ENCODE measurements at places on chromosomes 5 and 9.

DNA sequence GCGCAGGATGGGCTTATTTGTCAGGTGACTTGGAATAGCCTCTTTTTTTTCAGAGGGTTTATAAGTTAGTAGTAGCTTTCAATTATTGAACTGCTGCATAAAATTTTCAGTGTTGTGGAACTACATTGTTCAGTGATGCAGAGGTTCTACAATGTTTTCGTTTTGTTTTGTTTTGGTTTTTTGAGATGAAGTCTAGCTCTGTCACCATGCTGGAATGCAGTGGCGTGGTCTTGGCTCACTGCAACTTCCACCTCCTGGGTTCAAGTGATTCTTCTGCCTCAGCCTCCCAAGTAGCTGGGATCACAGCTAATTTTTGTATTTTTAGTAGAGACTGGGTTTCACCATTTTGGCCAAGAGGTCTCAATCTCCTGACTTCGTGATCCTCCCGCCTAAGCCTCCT lies 22.0 kb downstream of the NUP188 start:
- DNase-seq = no peak

- DNase-seq = no peak
Observed at GRCh38 chr5:169923988-169924387, 56.3 kb downstream of the INSYN2B start.

DNA sequence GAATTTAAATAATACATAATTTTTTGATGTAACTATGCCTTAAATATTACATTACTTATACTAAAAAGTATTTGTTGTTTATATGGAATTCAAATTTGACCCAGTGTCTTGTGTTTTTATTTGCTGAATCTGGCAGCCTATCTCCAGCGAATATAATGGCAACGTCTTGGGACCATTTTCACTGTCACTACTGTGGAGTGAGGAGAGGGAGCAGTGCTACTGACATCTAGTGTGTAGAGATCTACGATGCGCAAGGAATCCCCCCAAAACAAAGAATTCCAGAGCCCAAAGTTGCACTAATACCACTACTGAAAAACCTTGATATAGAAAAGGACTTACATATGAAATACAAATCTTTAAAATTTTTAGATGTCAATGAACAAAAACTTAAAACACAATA lies 314.4 kb downstream of the DRD1 start:
- no peak for DNase-seq

GRCh38 chr9:12954441-12954840 lies 179.6 kb downstream of the LURAP1L start:
- DNase-seq = no peak

DNA sequence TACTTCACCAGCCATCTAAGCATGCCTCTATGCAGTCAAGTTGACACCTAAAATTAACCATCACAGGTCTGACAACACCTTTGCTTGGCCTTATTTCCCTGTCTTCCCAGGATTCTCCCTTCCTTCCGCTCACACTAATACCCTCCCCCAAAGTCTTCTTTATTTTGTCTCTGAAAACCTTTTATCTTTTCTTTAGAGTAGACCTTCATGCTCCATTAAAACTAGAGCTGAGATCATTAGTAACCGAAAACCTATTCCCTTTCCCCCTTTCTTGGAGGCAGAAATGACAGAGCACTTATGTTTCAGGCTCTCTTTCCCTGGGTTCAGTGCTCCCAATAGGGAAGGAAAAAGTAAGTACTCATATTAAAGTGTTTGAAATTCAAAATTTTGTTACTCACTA lies 423.8 kb downstream of the YTHDC2 start:
- DNase-seq = no peak

DNA sequence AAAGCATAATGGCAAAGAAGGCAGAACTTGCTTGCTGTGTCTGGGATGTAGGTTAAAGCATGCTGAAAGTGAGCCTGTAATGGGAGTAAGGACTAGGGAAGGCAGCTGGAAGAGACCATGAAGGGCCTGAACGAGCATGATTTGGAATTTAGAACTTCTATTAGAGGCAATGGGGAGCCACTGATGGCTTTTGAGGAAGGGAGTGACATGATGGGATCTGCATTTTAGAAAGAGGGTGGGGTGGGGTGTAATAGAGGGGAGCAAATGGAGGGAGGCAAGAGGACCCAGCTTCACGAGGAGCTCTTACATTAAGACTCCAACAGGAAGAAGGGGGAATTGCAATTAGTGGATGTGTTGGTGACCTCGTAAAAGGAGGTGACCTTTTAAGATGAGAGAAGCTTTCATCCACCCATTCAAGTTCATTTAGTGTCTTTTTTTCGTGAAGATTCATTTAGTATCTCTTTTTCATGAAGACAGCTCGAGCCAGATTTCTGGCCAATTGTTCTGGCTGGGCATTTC lies 13.6 kb upstream of the GABRP start:
- DNase-seq = no peak

- DNase-seq = no peak
Observed at GRCh38 chr5:62343428-62343827, 37.4 kb downstream of the KIF2A start.

- no peak for DNase-seq
Observed at GRCh38 chr5:155982354-155982753, 344.6 kb upstream of the SGCD start.

GRCh38 chr9:122176916-122177315 lies 17.2 kb downstream of the MORN5 start:
- DNase-seq = no peak

- DNase-seq = no peak
Observed at GRCh38 chr9:26882154-26882553, 10.4 kb downstream of the CAAP1 start.

- DNase-seq = no peak
Observed at GRCh38 chr5:112253478-112254250, 165.4 kb downstream of the EPB41L4A start.

DNA sequence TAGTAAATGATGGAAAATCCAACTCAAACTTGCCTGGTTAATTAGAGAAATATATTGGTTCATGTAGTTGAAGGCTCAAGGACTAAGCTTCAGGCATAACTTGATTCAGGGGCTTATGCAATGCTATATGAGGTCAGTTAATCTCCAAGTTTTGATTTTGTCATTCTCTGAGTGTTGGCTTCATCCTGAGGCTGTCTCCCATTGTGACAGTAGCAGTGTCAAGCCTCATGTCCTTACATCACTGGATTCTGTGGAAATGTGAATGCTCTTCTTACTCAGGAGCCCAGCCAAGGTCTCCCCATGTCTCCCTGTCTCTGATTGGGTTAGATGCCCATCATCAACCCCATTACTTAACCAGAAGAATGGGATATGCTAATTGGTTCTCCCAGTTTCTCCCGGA lies 44.4 kb upstream of the SNX2 start:
- DNase-seq = no peak

- DNase-seq = no peak
Observed at GRCh38 chr5:165143741-165144140, 1638.3 kb downstream of the MAT2B start.

DNA sequence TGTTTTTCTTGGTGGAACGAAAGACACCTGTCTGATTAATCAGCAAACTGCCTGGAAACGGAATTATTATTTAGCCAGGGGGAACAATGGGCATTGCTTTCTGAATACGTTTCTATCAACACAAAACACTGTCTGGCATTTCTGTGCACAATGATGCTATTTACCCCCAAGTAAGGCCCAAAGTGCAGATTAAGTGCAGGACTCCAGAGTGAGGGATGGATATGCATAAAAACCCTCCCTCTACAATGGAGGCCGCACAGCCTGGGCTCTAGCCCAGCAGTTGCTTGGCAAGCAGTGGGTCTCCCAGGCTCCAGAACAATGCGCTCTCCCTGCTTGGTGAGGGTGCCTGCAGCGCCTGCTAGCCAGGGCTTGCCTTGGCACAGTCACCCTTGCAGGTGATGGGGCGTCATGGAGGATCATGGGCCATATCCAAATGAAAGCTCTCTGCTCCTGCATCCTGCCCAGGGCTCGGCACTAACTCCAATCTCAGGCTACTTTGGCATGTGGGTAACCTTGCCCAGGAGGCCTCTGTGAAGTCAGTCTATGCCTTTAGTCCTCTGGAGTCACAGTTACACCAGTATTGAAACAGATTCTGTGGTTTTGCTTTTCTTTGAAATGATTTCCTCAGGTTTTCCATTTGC lies 11.5 kb upstream of the SPATA24 start:
- no peak for DNase-seq

DNA sequence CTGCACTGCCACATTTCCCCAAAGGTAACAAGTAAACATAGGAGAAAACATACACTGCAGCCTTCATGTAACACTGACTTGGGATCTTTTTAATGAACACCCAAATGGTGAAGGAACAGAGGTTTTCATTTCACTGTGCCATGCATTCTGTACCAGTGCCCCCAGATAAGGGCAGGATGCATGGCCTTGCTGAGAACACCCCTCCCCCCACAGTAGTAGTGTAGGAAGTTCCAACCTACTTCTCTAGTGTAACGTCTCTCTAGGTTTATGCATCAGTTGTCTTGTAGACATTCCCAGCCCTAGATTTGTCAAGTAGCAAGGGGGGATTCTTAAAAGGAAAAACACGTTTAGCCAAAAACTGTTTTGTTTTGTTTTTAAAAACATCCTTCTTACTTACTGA lies 29.9 kb downstream of the MAP3K1 start:
- DNase-seq = no peak
